ENCODE measurements at places on chromosomes 12 and 14.

DNA sequence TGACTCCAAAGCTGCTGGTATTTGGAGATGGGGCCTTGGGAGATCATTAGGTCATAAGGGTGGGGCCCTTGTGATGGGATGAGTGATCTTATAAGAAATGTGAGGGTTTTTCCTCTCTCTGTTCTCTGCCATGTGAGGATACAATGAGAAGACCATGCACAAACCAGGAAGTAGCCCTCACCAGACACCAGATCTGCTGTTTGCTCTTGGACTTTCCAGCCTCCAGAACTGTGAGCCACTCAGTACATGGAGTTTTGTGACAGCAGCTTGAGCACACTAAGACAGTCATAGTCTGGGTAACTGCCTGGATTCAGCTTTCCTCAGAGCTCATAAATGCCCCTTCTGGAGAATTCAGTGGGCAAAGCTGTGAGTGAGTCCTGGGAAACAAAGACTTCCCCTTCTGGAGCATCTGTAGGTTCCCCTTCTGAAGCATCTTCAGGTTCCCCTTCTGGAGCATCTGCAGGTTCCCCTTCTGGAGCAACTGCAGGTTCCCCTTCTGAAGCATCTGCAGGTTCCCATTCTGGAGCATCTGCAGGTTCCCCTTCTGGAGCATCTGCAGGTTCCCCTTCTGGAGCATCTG is 11.0 kb upstream of the PPP4R3A start:
- no peak for DNase-seq

- no peak for DNase-seq
Measured at GRCh38 chr12:112275207-112275606, 107.0 kb downstream of the HECTD4 start.

DNA sequence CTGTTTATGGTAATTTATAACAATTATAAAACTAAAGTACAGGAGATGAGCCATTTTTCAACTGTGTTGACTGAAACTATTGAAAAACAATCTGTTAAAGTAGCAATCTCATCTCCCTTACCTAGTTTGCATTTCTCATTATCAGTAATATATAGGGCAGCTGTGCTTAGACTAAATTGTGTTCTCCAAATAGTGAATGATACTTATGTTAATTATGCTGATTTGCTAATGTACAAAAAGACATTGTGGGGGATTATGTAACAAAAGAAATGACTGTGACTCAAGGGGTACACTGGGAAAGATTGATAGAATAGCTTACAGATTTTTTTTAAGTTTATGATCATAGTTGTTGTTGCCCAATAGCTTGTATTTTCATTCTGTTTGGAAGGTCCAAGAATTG is 207.7 kb downstream of the FUT8 start:
- no peak for DNase-seq

- DNase-seq: no peak
Measured at GRCh38 chr12:105235281-105235731, 668 bp downstream of the APPL2 start.

DNA sequence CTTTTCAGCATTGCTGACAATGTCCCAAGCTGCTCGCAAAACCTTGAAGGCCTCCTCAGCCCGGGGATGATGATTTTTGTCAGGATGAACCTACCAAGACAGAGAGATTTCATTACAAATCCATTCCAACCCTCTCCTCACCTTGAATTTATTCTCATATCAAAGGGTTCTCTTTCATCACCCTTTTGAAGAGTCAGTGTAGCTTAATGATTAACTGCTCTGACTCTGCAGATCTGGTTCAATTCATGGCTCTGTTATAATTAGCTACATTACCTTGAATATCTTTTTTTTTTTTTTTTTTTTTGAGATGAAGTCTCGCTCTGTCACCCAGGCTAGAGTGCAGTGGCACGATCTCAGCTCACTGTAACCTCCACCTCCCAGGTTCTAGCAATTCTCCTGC is 5.6 kb downstream of the ORMDL2 start:
- DNase-seq: no peak

DNA sequence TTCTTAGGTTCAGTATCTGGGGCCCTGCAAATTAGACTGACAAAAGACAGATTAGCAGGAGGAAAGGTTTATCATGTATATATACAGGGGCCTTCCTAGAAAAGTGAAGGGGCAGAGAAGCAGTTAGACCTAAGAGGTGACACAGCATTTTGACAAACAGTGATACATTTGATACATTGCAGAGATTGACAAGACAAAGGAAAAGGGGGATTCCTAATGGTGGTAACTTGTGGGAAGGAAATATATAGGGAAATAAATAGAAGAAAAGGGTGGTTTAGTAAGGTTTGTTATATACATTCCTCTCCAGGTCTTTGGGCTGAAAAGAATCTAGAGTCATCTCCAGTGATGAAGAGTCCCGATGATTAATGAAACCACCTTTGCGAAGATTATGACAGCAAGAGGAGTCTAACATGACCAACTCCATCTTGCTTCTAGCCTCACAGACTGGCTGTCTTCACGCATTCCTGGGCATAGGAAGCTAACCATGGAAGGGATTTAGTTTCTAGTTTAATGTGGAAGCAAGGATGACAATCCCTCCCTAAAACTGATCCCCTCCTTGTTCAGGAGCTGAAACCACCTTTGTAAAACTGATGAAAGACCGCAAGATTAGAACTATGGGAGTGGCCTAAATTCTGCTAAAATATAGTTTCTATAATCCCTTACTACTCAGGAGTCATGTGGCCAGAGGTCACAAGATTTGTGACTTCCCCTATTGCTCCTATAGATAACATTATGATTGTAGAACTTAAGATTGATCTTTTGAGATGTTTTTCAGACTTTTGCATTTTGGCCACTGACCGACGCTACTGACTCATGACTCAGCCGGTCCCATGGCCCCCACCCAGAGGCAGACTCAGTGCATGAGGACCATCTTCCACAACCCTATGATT is 31.1 kb upstream of the CPM start:
- no peak for DNase-seq

DNA sequence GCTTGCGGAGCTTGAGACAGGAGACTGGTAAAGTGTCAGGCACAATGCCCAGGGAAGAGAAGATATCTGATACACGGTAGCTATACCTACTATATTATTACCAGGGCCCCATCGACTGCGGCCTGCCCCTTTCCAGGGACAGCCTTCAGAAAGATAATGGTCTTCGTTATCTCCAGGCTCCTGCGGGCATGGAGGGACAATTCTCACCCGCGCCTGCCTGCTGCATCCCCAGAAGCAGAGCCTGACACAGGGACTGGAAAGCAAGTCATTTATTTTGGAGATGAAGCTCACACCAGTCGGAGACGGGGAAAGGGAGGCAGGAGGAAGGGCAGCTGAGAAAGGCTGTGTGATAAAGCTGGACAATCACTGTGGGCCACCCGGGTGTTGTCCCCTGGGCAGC is 67.9 kb upstream of the FAM222A start:
- DNase-seq: no peak

DNA sequence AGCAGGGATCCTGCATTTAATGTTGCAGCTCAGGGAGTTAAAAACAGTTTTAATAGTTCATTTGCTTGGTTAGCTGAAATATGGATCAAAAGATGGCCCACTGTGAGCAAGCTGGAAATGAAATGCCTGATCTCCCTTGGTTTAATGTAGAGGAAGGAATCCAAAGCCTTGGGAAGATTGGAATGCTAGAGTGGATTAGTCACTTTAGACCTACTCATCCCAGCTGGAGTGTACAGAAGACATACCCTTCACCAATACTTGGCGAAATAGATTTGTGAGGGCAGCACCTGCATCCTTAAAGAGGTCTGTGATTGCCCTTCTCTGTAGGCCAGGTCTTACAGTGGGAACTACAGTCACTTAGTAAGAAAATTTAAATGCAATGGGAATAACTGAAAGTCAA is 58.0 kb upstream of the KRAS start:
- DNase-seq: no peak

GRCh38 chr14:82872494-82872893 is 1338.8 kb upstream of the SEL1L start:
- DNase-seq: no peak

DNA sequence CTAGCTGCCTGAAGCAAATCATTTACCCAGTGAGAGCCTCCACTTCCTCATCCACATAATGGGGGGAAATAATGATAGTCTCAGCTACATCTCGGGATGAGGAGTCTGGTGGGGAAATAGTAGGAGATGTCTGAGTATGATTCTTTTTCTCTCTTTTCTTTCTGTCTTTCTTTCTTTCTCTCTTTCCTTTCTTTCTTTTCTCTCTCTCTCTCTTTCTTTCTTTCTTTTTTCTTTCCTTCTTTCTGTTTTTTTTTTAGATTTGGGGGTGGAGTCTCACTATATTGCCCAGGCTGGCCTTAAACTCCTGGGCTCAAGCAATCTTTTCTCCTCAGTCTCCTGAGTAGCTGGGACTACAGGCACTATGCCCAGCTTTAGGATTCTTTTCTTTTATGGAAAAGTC is 12.8 kb downstream of the HOXC4 start:
- DNase-seq: no peak

- DNase-seq: no peak
Measured at GRCh38 chr14:23582906-23583760, 4.5 kb upstream of the JPH4 start.

DNA sequence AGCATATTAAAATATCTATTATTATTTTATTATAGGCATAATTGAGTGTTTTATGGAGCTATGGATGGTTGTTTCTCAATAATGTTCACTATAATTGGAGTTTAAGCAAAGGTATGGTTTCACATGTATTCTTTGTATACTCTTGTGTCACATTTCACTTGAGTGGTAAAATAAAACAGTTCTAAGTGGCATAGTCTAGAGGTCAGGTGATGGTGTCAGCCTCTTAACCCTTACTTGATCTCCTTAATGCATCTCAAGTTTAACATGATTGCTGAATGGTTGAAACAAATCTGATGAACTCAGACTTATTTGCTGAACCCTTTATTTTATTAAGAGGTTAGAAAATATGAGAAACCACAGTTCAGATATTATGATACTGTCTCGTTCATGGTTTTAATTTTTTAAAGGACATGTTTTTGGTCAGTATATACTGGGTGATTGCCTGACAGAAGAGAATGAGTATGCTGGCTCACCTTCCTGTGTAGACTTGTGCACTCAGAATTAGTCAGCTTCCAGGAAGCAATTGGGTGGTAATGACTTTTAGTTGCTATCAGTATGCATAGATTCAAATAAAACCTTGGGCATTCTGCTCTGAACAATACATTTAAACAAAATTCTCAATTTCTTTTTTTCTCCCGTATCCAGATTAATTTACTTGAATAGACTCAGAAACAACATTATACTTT is 464.6 kb downstream of the PCNX1 start:
- no peak for DNase-seq

DNA sequence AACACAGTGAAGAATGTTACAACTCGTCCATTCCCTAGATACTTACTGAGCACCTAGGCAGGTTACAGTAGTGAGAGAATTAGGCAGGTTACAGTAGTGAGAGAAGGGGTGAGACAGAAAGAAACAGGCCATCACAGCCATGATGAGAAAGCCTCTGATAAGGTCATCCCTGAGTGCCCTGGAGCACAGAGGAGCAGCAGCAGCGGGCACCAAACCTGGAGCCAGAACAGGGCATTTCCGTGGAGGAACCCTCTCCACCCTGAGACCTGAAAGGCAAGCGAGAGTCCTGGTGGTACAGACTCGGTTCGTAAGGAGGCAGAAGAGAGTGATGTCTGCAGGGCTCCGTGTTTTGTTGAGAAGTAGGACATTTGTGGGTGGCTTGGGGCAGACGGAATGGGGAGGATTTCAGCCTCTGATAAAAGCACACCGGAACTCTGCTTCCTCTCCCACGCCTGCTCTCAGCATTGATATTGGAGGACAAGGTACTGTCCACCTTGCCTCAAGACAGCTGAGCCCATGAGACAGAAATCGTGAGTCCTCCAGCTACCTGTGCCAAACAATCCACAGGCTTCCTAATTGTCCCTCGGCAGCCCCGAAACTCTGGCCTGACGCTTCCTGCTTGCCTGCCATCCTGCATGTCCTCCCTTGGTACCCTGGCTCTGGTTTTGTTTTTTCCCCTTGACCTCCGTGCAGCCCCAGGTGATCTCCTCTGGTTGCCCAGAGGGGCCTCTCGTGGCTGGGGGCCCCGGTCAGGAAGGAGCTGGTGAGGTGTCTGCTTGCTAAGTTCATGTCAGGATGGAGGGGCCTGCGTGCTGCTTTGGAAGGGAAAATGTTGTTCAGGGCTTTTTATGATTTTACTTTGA is 136.1 kb downstream of the GCH1 start:
- no peak for DNase-seq

DNA sequence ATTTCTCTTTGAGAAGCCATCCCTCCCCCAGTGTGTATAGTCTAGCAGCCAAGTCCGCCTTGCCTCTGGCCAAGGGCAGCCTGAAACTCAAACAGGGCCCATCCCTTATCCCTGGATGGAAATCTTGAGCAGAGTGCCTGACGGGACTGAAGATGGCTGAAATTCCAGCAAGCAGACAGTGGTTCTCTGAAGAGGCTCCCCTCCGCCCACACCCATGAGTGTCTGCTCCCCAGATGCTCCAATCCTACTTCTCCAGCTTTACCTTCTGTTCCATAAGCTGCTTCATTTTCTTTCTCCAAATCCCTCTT is 396.2 kb downstream of the NUAK1 start:
- DNase-seq: no peak

- peak; percentile 84 for DNase-seq
Measured at GRCh38 chr12:8823565-8824300, 1.3 kb downstream of the A2ML1 start.

GRCh38 chr14:97887690-97888089 is 1090.5 kb downstream of the VRK1 start:
- no peak for DNase-seq

DNA sequence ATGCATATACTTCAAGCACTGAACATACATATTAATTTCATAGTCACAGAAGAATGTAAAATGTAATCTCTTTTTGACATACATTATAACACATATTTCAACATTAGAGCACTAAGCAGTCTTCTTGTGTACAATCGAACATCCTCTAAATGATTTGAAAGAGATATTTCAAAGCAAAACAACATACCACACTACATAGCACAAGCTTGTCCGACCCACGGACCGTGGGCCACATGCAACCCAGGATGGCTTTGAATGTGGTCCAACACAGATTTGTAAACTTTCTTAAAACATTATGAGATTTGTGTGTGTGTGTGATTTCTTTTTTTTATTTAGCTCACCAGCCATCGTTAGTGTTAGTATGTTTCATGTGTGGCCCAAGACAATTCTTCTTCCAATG is 7.0 kb downstream of the PRICKLE1 start:
- DNase-seq: no peak

DNA sequence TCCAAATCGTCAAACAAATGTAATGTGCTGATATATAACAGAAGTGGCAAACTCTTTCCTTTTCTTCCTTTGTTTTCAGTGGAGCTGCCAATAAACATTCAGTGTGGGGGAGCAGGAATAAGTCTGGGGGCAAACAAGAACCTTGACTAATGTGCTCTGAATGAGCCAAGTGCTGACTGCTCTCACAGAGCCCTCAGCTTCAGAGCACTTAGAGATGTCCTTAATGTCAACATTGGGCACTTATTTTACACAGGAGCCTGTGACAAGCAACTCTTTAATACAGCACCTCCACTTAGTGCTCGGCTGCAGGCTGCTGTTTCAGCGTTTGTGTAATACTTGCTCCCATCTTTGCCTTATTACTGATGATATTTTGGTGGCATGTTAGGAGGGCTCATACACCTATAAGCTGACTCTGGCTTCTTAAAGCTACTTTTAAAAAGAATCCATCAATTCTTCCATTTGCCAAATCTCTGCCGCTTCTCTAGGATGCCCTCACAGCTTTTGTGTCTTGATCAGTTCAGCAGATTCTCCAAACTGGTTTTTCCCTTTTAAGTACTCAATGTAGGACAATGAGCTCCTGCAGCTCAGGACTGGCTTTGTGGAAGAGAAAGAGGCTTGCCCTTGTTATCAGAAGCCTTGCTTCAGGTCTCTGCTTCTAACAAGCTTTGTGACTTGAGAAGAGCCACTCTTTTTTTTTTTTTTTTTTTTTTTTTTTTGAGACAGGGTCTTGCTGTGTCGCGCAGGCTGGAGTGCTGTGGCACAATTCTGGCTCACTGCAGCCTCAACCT is 206.6 kb downstream of the MON2 start:
- no peak for DNase-seq

Measured in H1 (cell line).